Stimulated activated CD8-positive, alpha-beta memory T cell treated with anti-CD3 and anti-CD28 coated beads, Interleukin-4, amount 100 ng/mL, for 1 hour (primary cell): ENCODE measurements at places on chromosomes 13 and 19.

DNA sequence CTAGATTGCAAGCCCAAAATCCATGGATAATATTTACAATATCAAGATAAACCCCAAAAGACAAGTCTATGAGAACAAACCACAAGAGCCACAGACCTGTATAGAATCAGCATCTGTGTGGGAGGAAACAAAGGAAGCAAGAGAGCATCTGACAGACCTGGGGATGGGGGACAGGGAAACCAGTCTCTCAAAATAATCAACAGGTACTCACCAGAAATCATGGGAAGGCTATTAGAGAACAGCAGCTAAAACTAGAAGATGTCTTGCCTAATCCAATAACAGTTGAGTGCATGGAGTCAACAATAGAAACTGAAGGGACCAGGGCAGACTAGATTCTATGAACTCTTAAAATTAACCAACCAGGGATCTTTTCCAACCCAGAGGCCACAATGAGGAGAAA, 8.7 kb downstream of the SLC6A16 start:
- DNase-seq, result no peak

- DNase-seq, result no peak
Measured at GRCh38 chr13:97285221-97285955, 63.3 kb downstream of the MBNL2 start.

DNA sequence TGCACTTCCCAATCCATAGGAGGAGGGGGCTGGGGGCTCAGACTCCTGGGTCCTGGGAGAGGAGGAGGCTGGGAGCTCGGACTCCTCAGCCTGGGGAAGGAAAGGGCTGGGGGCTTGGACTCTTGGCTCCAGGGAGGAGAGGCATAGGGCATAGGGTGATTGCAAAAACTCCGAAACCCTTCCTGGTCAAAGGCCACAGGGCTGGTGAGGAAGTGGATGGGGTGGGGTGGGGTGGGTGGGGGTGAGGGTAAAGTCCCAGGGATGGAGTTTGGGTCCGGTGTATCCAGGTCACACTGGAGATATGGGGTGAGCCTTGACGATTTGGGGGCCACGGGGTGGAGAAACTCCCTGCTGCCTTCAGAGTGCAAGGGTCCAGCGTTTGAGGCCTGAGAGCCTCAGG, 2.8 kb downstream of the MYH14 start:
- DNase-seq, result no peak

GRCh38 chr13:110236831-110237261, 70.1 kb downstream of the COL4A1 start:
- DNase-seq, result no peak
